ENCODE measurements at places on chromosomes 7 and 10.

DNA sequence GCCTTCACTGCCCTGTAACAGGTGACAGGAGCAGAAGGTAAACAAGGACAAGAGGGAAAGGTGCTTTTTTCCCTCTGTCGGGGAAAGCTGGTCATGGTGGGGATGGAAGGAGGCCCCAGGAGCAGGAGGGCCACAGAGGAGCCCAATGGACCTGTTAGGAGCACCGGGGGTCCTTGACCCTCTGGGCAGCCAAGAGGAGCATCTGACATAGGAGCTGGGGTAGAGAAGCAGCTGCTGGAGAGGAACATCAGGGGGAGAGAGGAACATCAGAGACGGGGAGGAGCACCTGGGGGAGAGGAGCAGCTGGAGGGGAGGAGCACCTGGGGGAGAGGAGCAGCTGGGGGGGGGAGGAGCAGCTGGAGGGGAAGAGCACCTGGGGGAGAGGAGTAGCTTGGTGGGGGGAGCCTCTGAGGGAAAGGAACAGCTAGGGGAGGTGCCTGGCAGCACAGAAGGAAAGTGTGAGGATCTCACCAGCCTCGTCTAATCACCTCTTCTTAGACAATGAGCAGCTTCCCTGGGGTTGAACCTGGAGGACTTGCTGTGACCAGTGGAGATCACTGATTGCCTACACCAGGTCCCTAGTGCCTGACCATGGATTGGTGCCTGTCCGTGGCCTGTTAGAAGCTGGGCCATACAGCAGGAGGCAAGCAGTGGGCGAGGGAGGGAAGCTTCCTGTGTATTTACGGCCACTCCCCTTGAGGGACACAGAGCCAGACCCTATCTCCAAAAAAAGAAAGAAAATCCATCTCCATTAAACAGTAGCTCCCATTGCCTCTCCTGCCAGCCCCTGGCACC lies 37.6 kb downstream of the JAKMIP3 start:
- peak; percentile 18 for DNase-seq

GRCh38 chr10:78875331-78875877 lies 193.4 kb upstream of the ZMIZ1 start:
- no peak for DNase-seq

DNA sequence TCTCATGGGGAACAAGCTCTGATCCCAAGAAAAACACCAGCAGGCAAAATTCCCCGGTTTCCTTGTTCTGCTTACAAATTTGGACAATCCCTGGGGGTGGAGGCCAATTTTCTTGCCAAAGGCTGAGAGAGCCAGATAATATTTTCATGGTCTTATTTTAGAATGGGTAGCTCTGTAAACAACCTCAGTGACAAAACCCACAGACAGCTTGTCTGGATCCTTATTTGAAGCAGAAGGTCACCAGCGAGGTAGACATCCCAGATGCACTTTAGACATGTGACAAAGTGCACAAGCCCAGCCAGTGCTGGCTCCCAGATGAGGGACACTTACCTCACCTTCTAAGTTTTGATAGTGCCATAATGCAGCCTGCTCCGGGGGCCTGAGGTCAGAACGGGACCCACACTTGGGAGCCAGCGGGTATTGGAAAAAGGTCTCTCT lies 102.6 kb upstream of the DDC start:
- DNase-seq, result no peak

DNA sequence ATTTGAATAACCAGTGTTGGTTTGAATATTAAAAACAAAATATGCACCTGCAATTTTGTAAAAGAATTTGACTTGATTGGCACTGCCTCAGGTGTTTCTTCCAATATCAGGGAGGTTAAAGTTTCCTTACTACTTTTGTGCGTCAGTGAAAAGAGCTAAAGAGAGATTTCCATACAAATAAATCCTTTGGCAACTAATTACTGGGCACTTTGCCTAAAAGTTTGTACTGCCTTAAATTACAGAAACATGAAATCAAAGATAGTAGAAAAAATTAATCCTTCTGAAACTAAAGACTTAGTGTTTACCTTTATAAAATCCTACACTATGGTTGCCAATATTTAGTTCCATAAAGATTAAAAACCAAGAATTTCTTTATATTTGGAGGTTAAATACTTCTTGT lies 72.5 kb downstream of the DNAJB9 start:
- no peak for DNase-seq

- DNase-seq, result no peak
Observed at GRCh38 chr10:120606051-120606764, 149.2 kb downstream of the PLPP4 start.

- no peak for DNase-seq
Observed at GRCh38 chr10:52949899-52950298, 177.3 kb upstream of the MBL2 start.

DNA sequence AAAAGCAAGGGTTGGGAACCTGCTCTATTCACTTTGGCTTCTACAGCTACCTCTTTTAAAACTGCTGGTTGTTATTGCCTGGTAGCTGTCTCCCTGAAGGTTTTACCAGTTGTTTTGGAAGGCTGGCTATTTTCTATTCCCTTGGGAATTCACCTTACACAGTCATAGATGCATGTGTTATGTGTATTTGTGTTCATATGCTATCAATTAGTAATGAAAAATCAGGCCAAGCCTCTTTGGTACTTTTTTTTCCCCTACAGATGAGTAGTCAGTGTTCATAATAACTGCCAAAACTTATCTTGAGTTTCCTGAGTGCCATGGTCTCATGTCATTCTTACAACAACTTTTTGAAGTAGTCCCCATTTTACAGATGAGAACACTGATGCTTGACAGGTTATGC lies 738.0 kb upstream of the GALNT17 start:
- no peak for DNase-seq

- no peak for DNase-seq
Observed at GRCh38 chr7:39666562-39666961, 43.2 kb downstream of the RALA start.

DNA sequence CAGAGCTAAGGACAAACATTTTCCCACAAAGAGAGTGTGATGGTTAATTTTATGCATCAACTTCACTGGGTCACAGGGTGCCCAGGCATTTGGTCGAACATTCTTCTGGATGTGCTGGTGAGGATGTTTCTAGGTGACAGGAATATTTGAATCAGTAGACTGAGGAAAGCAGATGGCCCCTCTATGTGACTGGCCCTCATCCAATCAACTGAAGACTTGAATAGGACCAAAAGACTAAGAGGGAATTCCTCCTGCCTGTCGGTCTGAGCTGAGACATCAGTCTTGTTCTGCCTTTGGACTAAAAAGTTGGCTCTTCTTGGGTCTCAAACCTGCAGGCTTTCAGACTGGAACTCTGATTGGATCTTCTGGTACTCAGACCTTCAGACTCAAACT lies 44.4 kb downstream of the AFAP1L2 start:
- DNase-seq, result no peak

GRCh38 chr7:25686493-25686892 lies 458.2 kb upstream of the NPVF start:
- no peak for DNase-seq

- DNase-seq, result no peak
Observed at GRCh38 chr10:111275091-111275490, 198.3 kb downstream of the ADRA2A start.

GRCh38 chr10:91201213-91201996 lies 19.1 kb upstream of the PCGF5 start:
- DNase-seq, result peak; percentile 69

- no peak for DNase-seq
Observed at GRCh38 chr7:136883046-136883445, 14.6 kb downstream of the CHRM2 start.

DNA sequence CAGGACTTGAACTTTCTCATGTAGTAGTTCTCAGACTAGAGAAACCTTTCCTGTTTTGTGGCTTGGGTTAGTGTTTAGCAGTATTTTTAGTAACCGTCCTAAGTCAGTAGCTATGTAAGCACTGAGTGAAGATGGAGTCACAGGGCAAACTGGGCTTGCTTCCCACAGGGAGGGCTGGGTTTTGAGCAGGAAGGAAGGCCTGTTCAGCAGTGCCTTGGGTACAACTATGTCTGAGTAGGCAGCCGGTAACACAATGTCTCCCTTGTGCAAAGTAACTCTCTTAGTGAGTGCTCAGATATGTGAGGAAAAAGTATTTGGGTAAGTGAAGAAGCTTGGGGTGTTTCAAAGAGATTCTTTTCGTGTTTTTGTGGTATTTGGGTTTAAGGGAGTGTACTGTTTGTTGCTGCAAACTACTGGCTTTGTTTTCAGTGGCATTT lies 96.4 kb downstream of the CCSER2 start:
- DNase-seq, result peak; percentile 71

DNA sequence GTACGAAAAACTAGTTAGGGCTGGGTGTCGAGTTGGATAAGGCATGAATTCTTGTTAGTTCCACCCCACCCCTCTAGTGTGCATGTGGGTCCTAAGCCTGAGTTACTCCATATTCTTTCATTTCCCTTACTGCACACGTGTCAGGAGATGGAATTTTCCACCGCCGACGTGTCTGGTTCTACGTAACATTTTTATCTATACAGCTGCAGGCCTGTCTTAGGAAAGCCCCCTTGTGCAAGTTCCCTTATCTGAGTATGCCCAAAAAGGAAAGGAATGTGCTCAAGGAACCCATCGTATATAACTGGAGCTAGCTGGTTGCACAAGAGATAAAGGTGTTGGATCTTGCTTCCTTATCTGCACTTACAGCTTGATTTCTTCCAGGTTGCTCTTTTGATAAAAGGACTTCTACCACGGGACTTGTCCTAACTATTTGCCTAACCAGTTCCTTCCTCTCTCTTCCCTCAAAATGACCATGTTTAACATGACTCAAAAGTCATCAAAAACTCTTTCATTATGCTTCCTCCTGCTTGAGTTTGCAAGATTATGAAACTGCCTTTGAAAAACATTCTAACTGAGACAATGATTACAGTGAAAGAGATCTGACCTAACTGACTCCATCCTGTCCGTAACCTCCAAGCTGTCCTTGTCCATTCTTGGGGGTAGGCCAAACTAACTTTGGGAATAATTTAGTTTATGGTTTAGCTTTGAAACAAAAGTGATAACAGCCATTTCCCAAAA lies 181.4 kb downstream of the AKR1D1 start:
- DNase-seq, result no peak
